ENCODE measurements at places on chromosomes 2 and 18.

GRCh38 chr2:126616606-126617069 is 39.3 kb upstream of the GYPC start:
- DNase-seq, result no peak

DNA sequence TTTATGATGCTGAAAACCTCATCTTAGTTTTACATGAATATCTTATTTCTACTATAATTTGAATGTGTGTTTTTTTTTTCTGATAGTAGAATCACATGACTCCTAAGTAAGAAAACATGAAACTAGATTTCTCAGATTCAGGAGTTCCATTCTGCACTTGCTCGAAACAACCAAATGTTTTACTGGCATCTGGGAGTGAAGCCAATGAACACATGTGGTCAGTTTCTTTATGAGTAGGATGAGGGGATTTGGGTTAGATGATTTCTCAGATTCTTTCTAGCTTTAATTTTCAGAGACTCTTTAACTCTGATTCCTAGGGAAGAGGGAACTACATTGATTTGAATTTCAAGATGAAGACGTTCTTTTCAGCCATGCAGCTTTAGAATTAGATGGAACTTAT is 225.0 kb upstream of the NT5C1B start:
- no peak for DNase-seq

GRCh38 chr2:56749152-56749752 is 565.5 kb downstream of the CCDC85A start:
- no peak for DNase-seq

DNA sequence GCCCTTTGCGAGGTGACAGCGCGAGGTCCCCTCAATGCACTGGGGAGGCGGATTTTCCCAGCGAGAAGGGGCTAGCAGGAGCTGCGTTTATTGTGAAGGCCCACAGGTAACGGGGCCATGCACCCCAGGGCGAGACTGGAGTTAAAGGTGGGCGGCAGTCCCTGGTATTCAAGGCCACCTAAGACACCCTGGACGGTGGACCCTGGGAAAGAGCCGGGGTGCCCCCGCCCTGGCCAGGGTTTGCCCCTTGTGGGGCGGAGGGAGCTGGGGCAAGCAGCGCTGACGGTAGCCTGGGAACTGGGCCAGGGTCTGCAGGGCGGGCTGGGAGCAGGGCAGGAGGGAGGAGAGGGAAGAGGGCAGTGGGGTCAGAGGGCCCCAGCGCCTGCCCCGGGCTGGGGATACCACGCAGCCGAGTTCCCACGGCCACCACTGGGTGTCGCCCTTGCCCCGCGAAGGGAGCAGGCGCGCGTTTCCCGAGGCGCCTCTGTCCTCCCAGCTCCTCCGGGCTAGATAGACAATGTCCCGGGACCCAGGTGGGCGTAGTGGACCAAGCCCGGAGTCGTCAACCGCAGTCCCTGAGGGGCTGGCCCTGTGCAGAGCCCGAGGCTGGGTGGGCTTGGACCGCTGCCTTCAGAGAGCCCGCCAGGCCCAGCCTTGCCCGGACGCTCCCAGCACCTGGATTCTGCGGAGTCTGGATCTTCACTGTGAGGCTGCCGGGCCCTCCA is 80.2 kb downstream of the SMAD4 start:
- DNase-seq, result no peak

DNA sequence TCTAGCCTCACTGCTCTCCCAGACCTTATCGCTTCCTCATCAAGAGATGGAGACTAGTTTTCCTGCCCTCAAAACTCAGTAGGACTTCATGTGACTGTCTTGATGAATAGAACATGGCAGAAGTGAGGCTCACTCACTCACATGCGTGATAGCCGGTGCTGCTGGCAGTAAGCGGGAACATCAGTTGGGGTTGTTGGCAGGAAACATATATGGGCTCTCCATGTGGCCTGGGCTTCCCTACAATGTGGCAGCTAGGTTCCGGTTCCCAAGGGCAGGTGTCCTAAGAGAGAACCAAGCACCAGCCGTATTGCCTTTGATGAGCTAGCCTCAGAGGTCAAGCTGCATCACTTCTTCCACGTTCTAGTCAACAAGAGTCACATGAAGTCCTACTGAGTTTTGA is 15.2 kb upstream of the FAHD2A start:
- no peak for DNase-seq

GRCh38 chr2:201950606-201951005 is 83.0 kb upstream of the FZD7 start:
- no peak for DNase-seq

- peak; percentile 75 for DNase-seq
These were observed 5.2 kb upstream of the GPD2 start for GRCh38 chr2:156430980-156431358.

DNA sequence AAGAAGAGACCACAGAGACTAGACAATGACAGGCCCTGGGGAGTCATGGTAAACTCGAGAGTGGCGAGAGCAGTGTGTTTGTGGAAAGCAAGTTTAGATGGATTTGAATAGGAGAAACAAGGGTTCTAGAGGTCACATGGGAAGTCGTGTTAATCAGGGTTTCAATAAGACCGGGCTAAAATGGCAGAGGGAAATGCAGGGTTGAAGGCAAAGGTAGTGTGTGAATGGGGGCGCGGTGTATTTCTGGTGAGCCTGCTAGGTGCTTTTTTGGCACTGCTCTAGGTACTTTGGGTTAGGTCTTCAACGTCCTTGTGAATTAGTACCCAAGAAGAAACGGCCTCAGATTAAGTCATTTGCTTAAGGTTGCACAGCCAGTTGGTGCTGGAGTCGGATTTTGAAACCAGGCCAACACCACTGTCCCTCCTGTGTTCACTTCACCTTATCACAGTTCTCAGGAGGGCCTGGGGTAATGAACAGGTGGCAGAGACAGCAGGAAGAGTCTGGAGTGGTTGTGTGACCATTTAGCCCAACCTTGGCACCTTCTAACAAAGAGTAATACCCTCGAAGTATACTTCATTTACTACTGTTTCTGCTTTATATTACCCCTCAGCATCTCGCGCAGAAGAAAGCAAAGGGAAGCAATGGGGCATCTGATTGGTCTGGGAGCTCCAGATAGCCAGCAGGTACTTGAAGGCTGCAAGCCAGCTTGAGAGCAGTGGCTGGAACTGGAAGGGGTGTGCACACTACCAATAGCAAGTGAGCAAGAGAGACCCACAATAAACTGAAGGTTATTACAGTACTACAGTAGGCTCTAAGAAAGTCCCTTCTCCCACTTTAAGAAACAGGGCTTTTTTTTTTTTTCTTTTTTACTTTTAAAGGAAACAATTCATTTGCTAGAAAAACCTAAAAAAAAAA is 33.4 kb upstream of the GAREM2 start:
- no peak for DNase-seq

DNA sequence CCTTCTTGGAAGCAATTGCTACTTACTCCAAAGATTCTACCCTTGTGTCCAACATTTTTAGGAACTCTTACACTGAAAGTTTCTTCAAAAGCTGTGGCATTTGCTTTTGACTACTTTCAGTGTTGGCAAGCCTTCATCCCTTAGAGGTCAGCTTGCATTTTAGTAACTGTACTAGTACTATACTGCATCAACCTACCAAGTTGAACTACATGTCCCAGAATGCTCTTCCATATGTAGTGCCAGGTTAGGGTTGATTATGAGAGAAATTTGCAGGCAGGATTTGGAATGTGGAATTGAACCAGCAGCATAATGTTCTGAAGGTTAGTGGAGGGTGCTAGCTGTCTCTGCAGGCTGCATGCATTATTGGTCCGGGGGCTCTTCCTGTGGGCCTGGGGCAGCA is 218.3 kb upstream of the FBXO11 start:
- no peak for DNase-seq

DNA sequence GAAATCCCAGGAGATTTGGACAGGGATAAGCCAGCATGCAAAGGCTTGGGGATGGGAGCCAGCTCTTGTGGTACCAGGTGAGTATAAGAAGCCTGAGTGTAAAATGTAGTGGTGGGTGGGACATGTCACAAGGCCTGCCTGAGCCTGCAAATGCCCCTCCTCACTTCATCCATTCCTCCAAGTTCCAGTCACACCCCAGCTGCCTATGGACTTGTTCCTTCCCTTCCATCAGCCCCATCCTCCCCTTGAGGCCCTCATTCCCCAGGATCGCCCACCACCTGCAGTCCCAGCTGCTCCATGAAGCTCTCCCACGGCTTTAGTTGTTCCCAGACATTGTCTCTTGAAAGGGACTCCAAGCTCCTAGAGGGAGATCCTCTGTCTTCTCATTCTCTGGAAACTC is 81.5 kb downstream of the MARCO start:
- no peak for DNase-seq

DNA sequence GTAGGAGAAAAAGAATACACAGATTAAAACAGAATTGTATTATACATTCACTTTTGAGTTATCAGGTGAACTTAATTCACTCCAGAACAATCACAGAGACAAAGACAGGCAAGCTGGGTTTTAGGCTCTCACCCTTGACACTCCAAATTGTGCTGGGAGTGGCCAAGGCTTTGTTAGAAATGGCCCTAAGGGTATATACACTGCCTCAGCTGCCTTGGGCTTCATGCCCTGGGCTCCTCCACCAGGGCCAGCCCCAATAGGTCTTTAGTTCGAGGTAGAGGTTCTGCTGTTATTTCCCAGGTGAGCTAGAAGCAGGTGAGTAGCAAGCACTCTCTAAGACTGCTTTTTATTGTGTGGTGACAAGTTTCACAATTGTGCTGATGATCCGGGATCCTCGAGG is 19.9 kb downstream of the GEMIN6 start:
- no peak for DNase-seq

DNA sequence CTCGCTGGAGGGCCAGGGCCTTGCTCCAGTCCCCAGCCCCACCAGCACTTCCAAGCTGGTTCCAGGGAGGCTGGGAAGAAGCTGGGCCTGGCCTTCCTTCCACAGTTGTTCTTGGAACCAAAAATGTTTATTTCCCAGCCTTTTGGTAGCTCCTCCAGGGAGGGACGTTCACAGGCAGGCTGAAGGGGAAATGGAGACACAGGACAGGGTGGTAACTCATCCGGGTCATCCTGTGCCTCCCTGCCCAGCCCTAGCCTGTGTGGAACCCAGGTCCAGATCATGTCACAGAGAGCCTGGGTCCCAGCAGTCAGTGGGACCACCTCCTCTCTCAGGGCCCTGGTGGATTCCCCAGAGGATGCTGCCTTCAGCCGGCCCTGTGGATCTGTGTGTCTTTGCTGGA is 12.5 kb upstream of the ARMC9 start:
- no peak for DNase-seq

DNA sequence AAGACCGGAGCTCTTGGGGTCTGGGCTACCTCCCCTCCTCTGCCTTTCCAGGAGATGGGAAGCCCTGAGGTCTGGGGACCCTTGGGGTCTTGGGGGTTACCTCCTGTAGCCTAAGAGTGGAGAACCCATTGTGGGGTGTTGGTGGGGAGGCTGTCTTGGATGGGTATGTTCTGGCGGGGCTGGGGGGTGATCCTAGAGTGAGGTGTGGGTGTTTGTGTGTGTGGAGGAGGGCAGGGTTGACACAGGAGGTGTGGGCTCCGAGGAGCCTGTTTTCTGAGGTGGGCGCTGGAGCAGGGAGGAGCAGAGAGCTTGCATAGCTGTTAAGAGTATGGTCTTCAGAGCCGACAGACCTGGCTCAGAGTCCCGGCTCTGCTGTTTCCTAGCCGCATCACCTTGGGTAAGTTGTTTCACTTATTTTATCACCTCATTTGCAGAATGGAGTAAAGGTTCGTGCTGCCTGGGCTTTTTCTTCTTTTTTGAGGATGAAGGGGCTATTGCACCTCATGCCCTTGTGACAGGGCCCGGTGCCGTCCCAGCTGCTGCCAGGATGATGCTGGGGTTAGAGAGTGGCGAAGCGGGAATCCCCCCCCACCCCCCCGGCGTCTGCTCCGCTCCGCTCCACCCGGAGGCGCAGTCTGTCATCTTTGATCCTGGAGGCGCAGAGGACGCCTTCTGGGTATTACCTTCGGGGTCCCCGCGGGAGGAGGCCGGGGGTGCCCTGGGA is 17.2 kb downstream of the TET3 start:
- no peak for DNase-seq

DNA sequence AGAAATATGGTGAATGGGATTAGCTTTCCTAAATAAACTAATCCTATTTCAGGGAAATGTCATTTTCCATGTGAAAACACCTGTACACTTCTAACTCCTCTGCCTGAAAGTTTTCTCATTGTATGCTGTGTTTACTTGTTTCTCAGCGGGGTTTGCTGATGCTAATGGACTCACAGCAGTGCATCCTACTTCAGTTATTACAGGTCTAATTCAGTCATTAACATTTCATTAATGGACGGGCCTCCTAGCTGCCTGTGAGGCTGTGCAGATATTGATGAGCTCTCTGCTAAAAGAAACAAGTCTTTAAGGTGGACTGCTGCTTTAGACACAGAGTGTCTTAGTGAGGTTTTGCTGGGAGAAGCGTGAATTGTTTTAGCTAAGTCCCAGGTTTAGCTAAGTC is 1342.0 kb upstream of the ZEB2 start:
- DNase-seq, result no peak

DNA sequence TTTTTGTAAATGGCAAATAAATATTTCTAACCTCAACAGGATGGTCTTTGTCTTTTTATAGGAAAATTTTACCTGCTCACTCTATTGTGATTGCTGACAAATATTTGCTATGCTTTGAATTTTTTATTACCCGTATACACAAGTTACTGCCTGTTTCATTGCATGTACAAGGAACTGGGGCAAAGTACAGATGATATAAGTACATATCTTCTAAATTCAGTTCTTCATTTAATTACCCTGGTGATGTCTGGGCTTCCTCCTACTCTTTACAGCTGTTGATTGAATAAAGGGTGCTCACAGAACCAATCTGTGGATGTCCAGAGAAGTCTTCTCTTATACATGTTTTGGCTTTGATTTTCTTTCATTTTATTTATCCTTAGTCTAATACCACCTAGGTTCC is 26.5 kb downstream of the KCNE4 start:
- DNase-seq, result no peak

GRCh38 chr2:26537069-26537825 is 59.3 kb upstream of the OTOF start:
- no peak for DNase-seq

GRCh38 chr2:212299333-212299732 is 239.3 kb downstream of the ERBB4 start:
- no peak for DNase-seq

GRCh38 chr2:75309596-75310463 is 110.5 kb upstream of the TACR1 start:
- DNase-seq, result no peak

GRCh38 chr2:147980940-147981528 is 39.5 kb downstream of the ORC4 start:
- no peak for DNase-seq

DNA sequence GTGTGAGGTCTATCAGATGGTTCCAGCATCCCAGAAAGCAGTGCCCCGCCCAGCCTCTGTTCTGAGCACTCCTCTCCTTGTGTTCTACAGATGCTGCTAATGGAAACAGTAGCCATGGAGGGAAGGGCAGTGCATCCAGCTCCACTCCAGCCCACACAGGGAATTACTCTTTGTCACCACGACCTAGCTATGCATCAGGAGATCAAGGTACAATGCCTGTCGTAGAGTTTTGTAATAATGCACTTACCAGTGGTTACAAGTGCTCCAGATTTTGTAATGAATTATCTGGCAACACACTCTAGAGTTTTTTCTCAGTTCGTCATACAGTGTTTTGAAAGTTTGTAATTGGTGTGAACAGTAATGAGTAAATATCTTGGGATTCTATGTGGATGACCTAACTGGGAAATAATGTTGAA is 161.1 kb downstream of the ESCO1 start:
- no peak for DNase-seq

GRCh38 chr2:9249020-9249800 is 42.6 kb downstream of the ASAP2 start:
- DNase-seq, result no peak

All from GM12878 (cell line).